Left ventricle myocardium inferior (tissue), 1 donor: ENCODE measurements at places on chromosomes 6 and 20.

DNA sequence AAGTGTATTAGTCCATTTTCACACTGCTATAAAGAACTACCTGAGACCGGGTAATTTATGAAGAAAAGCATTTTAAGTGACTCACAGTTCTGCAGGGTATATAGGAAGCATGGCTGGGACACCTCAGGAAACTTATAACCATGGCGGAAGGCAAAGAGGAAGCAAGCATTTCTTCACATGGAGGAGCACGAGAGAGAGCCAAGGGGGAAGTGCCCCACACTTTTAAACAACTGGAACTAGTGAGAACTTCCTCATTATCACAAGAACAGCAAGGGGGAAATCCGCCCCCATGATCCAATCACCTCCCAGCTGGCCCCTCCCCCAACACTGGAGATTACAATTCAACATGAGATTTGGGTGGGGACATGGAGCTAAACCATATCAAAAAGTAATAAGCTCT, 28.3 kb upstream of the B3GAT2 start:
- no peak for DNase-seq

DNA sequence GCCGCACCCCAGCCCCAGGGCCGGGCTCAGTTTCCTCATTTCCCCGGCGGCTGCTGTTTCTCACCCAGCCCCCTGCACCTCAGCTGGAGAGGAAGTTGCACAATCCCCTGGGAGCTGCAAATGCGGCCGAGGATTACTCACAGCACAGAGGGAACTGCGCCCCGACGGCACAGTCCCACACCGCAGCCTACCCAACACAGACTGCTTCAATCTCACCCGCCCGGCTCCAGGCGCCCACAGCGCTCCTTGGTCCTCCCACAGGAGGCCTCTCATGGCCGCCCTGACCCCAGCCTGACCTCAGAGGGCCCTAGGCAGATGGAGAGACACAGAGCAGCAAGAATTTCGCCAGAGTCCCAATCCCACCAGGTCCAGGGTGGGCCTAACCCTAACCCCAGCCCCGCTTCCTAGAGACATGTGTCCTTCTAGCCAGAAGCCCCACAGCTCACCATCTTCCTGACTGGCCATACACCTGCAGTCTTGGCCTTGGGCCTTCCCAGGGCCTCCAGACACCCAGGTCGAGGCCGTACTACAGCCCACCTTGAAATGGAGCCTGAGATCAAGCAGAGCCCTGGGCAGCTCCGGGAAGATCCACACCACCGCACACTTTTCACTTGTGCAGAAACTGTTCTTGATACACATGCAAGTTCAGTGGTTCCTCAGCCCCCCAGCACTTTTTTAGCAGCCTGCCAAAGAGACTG, 11.7 kb downstream of the TFEB start:
- DNase-seq = peak; percentile 84

GRCh38 chr6:169141671-169142537, 111.7 kb downstream of the THBS2 start:
- peak; percentile 75 for DNase-seq

DNA sequence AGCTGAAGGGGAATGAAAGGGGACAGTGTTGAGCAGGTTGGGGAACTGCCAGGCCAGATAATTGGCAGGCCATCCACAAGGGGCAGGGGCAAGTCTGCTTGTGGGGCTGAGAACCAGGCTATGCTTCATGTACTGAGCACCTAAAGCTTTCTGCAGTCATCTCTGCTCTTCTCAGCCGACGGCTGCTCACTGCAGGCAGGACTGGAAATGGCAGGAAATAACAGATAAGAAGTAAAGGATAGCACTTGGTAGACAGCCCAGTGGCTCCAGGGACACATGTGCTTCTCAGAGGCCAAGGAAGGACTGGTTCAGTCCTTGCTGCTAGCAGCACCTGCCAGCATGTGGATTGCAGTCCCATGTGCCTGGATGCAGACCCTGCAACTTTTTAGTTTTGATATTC, 89.8 kb downstream of the CD164 start:
- DNase-seq = no peak

- no peak for DNase-seq
These were observed 15.4 kb downstream of the TMEM14B start for GRCh38 chr6:10763006-10763405.

DNA sequence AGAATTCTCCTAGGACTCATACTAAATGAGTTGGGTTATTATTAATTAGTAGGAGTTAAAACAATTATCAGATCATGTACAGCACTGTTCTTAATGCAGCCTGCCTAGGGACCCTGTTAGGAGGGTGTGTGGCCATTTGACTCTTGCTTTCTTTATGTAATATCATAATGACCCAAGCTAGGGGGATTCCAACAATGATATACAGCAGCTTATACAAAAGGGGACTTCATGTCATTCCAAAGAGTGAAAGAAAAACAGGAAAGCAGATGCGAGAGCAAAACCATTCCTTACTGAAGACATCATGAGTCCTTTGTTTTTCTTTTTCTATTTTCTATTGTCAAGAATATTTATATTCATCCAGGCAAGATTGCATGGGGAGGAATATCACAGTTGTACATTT, 455.2 kb downstream of the PLCB1 start:
- DNase-seq = no peak

- no peak for DNase-seq
These were observed 6.1 kb downstream of the PLAGL2 start for GRCh38 chr20:32201296-32201976.

GRCh38 chr6:121573481-121573880, 138.0 kb downstream of the GJA1 start:
- DNase-seq = no peak

DNA sequence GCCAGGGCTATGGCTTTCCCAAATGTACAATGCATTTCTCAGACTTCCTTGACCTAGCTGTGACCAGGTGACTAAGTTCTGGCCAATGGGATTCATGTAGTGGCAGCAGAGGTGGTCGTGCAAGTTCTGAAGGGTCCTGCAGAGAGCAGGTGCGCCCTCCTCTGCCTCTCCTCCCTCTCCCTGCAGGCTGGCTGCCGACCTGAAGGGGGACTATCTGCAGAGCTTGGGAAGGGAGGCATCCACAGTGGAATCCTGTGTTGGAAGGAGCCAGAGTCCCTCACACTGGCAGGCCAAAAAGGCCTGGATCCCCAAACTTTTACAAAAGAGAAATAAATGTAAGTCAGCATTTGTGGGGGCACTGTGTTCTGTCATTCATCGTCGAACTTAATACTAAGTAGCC, 66.6 kb downstream of the CDH26 start:
- no peak for DNase-seq

DNA sequence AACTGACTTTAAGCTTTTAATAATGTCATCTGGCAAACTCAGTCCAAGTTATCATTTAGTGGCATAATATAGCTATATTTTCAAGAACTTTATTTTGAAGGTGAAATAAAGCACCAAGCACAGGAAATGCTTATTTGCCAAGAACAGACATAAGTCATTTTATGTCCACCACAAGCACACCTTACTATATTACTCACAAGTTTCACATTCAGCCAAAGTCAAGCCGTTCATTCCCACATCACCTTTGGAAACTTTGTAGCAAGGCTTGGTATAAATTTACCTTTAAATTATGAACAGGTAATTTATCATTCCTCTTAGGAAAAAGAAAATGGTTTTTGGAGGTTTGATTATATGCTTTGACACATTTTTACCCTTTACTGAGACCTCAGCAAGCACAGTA, 236.8 kb upstream of the FKBP1C start:
- no peak for DNase-seq

GRCh38 chr6:158905277-158905676, 86.1 kb upstream of the EZR start:
- no peak for DNase-seq

- peak; percentile 48 for DNase-seq
These were observed 82.7 kb upstream of the TOP1 start for GRCh38 chr20:40945754-40946450.

DNA sequence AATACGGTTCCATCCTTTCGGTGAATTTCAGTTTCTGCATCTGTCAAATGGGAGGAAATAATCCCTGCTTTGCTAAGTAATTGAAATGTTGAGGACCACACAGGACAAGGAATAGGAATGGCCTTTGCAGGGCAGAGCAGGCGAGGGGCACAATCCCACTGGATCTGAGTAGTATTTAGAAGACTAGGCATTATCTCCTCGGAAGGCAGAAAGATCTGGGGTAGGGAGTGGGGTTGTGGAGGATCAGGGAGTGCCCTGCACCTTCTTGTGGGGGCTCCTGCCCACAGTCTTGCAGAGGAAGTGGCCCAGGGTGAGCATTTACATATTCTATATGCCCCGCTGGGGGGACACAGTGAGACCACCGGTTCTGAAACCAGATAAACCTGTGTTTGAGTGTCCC, 87.1 kb upstream of the SIRPA start:
- no peak for DNase-seq

DNA sequence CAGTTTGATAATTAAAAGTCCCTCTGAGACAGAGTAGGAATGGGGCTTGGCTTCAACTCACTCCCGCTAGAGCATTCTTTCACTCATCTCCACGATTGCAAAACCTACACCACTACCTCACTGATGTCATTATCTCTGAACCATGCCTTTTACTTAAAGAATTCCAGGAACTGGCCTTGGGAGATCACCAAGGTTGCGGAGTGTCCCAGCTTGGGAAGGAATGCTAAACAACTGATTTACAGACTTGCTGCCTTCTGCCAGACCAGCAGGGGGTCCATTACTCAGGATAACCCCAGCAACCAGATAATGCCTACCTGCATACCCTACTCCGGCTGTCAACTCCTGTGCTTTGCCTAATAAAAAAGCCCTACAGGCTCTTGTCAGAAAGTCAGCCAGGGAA, 102.2 kb upstream of the RALGAPA2 start:
- DNase-seq = no peak

- peak; percentile 31 for DNase-seq
These were observed at the start of gene RAET1L for GRCh38 chr6:150025201-150025917. RAET1L (minus strand) TSS chr6:150025532; CDS start chr6:150025471, 61 bp downstream.

GRCh38 chr20:54223751-54224150, 15.9 kb downstream of the PFDN4 start:
- no peak for DNase-seq

DNA sequence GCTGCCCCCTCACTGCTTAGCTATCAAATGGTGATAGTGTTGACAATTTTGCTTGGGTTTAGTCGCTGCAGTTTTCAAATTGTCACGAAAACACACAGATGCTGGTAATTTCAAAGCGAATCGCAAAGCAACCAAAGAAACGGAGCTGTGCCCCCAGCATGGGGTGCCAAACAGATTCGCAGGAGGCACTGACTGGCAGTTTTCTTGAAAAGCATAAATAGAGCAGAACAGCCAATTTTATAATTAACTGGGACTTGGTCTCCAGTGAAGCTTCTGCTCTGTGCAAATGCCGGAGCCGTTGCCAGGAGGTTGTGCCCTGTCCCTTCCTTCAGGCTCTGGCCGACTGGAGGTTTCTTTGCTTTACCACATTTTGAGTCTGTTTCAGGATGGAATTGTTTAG, 18.8 kb downstream of the ARHGAP40 start:
- no peak for DNase-seq

GRCh38 chr20:21323640-21324039, 20.5 kb downstream of the XRN2 start:
- no peak for DNase-seq

GRCh38 chr20:43988451-43988850, 73.8 kb downstream of the TOX2 start:
- no peak for DNase-seq

DNA sequence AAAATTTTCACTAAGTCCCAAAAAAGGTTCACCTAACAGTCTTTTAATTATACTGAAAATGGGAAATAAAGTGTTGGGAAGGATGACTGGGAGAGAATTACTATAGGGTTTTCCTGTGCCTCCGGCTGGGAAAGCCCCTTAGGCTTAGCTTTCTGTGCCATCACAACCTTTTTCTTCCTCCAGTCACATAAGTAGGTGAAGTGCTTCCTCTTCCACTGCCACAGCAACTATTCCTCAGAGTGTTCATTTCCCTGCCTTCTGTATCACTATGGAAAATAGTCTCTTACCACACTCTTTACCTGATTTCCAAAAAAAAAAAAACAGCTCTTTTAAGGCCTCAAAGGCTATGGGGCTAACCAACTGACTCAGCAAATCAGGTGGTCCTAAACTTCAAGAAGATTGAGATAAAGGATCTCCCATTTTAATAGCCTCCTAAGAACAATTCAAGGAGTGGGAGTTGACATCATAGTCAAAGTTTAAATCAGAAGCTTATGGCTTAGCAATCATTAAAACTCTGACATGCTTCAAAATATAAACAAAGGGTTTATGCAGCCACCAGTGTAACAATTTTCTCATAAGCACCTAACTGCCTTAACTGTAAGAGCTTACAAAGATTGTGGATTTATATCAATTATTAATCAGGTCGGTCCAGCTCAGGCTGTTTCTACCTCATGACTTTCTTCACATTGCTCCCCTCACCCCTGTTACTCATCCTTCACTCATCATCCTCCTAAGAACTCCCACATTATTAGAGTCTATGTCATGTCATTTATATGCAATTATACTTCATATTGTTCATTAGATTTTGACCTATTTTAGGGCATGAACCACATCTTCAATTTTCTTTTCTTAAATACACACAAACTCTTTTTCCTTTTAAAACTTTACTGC, 95.3 kb downstream of the RNGTT start:
- no peak for DNase-seq

- DNase-seq = no peak
These were observed 37.9 kb upstream of the FUCA2 start for GRCh38 chr6:143549221-143549948.

DNA sequence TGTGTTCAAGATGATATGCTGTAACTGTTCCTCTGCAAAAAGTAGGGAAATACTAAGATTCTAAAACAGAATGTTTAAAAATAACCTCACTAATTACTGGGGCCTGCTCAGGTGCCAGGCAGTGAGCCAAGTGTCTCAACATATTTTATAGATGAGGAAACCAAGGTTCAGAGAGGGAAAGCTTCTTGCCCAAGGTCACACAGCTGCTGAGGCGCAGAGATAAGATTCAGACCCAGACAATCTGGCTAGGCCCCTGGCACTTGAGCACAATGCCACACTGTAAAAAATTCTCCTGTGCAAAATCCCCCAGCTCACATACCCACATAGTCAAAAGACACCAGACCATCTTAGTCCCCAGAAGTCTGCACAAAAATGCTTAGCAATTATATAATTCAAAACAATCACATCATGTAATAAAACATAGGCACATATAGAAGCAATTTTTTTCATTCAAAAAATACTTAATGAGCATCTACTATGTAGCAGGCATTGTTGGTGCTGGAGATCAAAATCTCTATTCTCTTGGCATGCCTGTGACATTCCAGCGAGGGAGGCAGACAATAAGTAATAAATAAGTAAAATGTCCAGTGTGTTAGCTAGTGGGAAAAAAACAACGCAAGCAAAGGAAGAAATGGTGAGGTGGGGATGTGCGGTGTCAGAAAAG, 10.3 kb downstream of the PREX1 start:
- DNase-seq = no peak

DNA sequence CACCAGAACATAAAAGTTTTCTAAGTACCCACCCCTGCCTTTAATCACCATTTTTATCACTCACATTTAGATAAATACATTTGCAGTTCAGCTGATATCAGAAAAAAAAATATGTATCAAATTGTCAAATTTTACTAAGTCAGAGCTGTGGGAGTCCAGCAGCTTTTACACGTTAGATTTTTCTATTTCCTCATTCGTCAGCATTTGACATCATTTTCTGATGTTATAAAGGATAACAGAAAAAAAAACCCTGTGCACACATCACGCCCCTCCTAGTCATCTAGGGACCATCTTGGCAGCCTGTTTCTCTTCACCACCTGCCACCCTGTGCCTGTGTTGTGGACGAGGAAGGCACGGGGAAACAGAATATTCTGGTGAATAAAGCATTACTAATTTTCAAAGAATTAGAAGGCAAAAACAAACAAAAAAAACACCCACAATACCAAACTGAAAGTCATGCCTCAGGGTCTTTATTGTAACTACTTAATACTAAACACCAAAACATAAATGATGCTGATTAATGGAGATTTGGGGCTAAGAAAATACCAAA, 12.4 kb downstream of the B4GALT5 start:
- no peak for DNase-seq

- no peak for DNase-seq
These were observed 183.5 kb downstream of the GMDS start for GRCh38 chr6:2061880-2062279.
